Muscle of leg (tissue), 16 donors: ENCODE measurements at places on chromosomes 5 and 9. TPM values are rescaled to one million over a fixed set of nuclear protein-coding genes. Genes with fewer than 3 reads are reported as not detected.

Gene DMRT1
- total RNA-seq: not detected

Gene PDE6A
- not detected for total RNA-seq

Gene SMIM33
- total RNA-seq: not detected

Gene CDO1
- total RNA-seq: 19.1 TPM

Gene PCDHGB4
- 4.2 TPM for total RNA-seq

Gene CER1
- total RNA-seq: 0.22 TPM

Gene PAX5
- under 0.01 TPM for total RNA-seq

Gene ADGRD2
- total RNA-seq: not detected

Gene DCAF12
- total RNA-seq: 18.2 TPM

Gene FOXD4
- 0.58 TPM for total RNA-seq

Gene ACER2
- 1.2 TPM for total RNA-seq
